ENCODE measurements at places on chromosomes 1 and 21.

DNA sequence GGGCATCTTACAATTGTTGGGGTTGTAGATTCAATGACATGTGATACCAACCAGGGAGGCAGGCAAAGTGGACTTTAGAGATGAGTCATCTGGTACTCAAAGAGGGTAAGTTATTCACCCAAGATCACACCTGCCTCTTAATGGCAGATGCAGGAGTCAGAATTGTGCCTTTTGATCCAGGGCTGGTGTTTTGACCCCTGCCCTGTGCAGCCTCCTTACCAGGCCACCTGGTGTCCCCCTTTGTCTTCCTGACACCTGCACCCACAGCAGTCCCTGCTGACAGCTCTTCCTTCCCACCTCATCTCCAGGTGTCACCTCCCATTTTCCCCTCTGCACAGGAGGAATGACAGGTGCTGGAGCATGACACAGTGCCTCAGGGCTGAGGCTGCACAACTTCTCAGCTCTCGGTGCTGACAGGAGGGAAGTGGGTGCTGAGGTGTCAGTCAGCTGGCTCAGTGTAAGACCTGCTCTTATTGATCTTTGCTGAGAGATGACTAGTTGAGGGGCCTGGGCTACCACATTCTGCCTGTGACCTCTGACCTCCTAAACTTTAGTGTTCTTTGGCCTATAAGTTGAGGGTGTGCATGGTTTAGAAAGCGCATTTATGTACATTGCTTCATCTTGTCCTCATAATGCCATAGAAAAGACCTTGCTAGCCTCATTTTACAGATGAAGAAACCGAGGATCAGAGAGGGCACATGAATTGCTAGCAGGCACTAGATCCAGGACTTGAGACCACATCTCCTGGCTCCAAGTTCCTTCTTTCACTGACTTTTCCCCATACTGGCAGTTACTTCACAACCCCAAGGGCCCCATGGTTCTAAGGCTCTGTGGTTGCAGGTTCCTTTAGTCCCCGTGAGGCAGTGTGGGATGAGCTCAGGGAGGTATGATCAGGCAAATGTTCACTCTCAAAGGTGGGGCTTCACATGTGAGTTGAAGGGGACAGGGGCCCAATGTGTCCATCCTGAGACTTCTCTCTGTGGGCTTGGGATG is 31.3 kb downstream of the CACNA1E start:
- peak; percentile 79 for DNase-seq

DNA sequence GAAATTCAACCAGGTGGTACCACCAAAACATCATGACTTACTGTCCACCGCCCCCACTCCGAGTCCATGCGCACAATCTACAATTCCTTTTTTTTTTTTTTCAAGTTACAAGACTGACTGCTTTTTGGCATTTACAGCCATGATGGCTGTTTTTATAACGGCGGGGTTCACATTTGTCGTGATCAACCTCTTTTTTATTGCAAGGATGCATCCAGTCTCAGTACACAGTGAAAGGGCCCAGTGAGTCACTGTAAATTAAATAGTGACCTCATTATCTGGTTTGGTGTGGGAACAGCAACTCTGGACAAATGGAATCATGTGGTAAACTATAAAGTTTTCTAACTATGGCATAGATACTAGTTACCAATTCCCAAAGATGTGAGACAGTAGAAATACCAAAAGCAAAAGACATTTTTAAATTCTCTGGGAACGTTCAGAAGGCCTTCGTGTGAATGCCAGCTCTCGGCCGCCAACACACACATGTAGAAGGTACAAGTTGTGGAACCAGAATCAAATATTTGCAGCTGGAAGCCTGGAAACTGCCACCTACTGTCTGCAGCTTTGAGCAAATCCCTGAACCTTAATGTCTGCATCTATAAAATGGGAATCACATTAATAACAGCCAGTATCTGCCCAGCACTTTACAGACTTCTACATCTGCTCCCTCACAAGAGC is 4.9 kb downstream of the GLIS1 start:
- DNase-seq: no peak

DNA sequence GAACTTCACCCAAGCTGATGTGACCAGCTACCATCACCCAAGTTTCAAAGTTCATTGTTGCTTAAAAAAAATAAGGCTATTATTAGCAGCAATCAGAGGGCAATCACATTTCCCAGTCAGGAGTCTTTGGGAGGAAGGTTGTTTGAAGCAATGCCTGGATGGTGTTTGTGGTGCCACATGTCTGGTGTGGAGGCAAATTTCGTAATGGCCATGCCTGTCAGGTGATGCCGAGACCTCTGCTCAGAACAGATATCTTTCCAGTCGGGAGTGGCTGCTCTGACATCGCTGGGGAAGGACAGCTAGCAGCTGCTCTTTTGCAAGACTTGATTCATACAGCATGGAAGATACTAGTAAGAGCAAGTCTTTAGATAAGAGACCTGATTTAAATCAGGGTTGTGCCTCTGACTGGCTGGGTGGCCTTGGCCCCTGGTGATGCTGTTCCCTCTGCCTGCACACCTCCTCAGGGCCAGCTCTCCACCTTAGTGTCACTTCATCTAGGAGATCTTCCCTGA is 187.8 kb upstream of the JUN start:
- DNase-seq: no peak

- DNase-seq: no peak
Observed at GRCh38 chr1:35231287-35231686, 37.2 kb upstream of the ZMYM4 start.

DNA sequence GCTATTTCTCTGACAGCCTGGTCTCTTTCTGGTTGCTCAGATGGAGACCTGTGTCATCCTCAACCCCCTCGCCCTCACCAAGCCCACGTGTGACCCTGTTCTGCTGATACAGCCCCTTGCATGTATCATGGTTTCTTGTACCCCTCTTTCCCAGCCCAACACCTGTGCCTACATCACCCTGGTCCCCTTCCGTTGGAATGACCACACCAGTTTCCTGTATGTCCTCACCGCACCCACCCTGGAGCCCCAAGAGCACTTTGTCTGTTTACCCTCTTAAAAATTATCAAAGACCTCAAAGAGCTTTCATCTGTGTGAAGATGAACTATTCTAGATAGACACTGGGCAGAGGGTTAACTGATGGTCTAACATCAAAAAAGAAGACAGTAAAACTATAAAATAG is 179.5 kb downstream of the GALNT2 start:
- no peak for DNase-seq

DNA sequence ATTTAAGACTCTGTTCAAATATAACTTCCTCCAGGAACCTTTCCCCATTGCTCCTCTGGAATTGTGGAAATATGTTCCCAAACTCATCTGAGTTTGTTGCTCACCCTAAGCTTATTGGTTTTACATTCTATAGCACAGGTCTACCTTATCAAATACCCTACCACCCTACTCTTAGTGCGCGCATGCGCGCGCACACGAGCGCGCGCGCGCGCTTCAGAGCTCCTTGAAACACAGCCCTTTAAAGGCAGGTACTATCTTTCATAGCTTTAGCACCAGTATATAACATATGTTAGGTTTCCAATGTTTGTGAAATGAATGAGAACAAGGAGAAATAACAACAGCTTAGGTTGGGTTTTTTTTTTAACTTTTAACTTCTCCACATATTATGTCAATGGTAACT is 3.5 kb downstream of the IPP start:
- no peak for DNase-seq

- DNase-seq: no peak
Observed at GRCh38 chr1:110235181-110235833, 25.2 kb downstream of the KCNC4 start.

All from NCI-H1417 treated with DMSO at 0.1 percent for 48 hours (cell line).